Mammary epithelial cell (primary cell): ENCODE measurements at places on chromosomes 13 and 19.

GRCh38 chr19:38596057-38596981 lies 21.4 kb downstream of the MAP4K1 start:
- DNase-seq: no peak

DNA sequence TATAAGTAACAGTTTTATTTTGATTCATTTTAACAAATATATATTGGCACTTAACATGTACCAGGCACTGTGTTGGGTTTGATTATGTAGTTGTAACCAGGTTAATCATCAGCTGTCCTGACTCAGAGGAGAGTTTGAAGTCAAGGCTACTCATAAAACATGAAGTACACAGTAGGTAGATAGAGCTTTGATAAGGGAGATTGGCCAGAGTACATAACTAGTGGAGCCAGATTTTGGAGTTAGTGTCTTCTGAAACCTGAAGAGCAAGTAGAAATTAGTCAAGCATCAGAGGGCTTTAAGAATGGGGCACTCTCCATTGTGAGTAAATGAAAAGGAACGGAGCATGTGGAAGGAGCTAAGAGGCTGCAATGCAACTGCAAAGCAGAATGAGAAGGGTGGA lies 333.9 kb downstream of the RFC3 start:
- no peak for DNase-seq

GRCh38 chr13:48600374-48601364 lies 53.1 kb upstream of the CYSLTR2 start:
- DNase-seq: peak; percentile 49

GRCh38 chr19:5943045-5943444 lies 29.0 kb downstream of the CAPS start:
- no peak for DNase-seq

- DNase-seq: no peak
These were observed 96.3 kb upstream of the UBAC2 start for GRCh38 chr13:99104396-99104795.

- DNase-seq: no peak
These were observed 5.7 kb downstream of the IRGC start for GRCh38 chr19:43721469-43722048.

DNA sequence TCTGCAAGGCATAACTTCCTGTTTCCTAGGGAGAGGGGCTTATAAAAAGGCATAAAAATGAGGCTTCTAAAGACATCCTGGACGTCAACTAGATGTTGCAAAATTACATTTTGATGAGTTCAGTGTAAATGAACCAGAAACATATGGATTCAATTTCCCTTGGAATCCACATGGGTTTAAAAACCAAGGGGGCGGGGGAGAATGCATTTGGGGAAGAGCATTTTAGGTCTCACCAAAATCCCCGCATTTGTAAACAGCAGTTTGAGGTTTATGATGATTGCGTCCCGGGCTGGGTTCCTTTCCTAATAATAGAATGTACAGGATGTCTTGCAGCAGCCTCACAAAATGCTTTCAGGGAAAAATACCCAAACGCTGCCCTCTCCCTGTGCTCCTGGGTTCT lies 407.8 kb downstream of the ZNF536 start:
- DNase-seq: no peak

DNA sequence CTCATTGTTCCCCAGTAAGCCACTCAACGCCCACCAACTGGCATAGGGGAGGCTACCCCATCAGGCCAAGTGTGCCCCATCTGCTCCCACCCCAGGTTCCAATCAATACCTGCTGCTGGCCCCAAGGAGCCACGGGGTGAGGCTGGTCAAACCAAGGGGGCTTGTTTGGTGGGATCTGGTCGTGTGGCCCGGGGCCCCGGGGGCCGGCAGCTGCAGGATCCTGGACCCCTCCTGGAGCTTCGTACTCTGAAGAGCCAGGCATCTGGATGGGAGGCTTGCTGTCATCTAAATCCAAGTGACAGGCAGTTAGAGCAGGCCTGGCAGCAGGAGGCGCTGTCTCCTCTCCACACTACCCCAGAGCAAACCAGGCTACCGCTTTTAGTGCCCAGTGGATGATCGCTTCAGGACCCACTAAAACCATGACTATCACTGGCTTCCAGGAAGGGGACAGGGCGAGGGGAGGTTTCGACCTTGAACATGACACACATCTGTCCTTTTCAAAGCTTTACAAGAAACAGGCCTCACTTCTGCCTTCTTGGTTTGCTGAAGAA lies 14.2 kb downstream of the CHERP start:
- no peak for DNase-seq

DNA sequence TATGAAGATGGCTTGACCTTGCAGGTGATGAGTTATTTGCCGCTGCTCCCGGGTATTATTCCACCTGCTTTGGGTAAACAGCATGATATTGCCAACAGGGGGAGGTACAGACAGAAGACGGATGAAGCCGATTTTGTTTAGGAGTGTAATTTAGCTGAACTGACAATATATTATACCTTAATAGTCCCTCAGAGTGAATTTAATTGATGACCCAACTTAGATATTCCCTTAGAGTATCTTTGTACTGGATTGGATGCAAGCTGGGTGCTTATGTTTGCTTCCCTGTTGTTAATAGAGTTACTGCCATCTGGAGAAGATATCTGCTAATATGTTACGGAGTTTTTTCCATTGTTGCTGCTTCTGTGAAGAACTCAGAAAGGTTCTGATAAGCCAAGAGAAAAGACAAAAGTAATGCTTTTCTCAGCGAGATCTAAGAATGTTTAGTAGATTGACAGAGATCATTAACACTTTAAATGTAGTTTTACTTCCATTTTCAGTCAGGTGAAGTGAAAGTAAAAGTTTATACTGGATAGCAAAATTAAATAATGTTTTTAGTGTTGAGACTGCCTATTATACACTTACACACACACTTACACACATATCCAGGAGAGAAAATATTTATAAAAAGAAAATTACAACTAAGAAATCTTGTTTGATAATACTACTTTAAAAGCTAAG lies 2220.8 kb upstream of the PCDH20 start:
- no peak for DNase-seq

DNA sequence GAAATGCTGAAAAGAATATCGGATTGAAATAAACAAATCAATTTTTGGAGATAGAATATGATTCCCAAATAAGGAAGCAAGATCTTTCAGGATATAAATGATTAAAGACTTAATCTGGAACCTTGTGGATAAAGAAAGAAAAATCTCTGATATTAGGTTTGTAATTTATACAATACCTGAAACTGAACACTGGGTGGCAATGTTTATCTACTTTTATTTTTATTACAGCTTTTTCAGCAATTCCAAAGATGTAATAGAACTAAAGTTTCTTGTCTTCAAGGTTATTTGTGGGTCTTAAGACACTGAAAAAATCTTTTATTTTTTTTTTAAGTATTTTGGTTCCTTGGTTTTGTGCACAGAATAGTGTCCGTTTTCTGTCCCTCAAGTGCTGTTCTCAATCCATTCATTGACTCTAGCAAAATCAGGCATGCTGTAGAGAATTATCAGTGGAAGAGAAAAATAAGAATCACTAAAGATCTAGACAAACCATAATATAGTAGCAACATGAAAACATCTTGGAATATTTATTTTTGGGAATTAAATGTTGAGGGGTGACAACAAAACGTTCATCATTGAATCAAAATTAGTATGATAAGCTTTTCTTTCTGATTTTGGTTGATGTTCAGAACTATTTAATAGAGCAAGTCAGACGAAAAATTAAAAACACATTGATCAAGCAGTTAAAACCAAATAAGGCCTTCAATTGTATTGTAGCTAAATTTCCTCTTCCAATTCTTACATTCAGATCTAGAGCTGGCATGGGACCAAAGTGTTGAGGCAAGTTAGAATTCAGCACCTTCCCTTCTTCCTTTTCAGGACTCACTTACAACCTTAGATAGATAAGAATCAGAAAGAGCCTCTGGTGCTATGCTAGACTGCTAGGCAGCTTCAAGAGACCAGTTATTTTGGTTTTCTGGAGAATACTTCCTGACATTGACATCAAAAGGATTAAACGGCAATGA lies 704.4 kb upstream of the PCDH20 start:
- DNase-seq: no peak

DNA sequence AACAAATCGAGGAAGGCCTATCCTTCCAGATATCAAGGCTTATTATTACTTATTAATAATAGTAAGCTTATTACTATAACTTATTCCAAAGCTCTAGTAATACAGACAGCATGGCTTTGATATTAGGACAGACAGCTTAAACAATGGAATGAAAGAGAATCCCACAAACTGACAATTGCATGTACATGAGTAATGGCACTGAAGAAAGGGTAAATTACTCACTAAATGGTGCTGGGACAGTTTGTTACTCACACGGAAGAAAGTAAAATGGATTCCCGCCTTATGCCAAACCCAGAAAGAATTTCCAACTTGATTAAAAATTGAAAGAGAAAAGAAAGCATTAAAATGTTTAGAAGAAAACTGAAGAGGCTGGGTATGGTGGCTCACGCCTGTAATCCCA lies 60.3 kb downstream of the MIPEP start:
- DNase-seq: peak; percentile 43

- DNase-seq: no peak
These were observed 8.8 kb downstream of the RINL start for GRCh38 chr19:38869160-38869835.

DNA sequence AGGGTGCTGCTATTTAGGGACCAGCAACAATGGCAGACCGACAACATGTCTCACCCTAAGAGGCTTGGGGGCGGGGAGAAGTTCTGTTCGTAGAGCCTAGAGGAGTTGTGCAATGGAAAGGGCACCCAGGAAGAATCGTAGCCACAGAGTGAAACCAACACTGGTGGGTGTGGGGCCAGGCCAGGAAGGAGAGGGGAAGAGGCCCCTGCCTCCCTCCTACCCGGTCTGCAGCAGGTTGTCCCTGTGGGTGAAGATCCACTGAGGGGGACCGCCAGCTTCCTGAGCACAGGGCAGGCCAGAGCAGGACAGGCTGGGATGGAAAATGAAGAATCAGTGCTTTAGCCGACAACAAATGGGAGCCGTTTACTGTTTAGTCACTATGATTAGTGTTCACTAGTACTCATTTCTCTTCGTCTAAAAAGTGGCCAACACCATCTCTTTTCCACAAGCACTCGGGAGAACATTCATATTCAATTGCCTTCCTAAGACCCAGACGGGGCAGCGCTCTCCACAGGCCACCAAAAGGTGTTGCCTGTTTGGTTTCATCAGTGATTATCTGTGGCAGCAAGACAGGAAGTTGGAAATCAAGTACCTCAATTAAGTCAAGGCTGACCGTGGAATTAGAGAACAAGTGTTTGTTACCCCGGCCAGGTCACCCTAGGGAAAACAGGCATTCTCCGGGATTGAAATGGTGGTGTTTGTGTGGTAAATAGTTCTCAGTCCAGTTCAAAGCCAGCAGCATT lies 1.1 kb upstream of the ATP11A start:
- no peak for DNase-seq

- peak; percentile 68 for DNase-seq
These were observed 763 bp downstream of the POLD1 start for GRCh38 chr19:50384685-50385535.

- no peak for DNase-seq
These were observed 9.6 kb upstream of the GARRE1 start for GRCh38 chr19:34244611-34245299.

GRCh38 chr19:47797996-47798903 lies 6.1 kb downstream of the TPRX1 start:
- DNase-seq: no peak

GRCh38 chr19:1284293-1284978 lies 1.2 kb upstream of the EFNA2 start:
- DNase-seq: no peak

GRCh38 chr19:1591421-1592023 lies 1.1 kb downstream of the MBD3 start:
- DNase-seq: no peak

DNA sequence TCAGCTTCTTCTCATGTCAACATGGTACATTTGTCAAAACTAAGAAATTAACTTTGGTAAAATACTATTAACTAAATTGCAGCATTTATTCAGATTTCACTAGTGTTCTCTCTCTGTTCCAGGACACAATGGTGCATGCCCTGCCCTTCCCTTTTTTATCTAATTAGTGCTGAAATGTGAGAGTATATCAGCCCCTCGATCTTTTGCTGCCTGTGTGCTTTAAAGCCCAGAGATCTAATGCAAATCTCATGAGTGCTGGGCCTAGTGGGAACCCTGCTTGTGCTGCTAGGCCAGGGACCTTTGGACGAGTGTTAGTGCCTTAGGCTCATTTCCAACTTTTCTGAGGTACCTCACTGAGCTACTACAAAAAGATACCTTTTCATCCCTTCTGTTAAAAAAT lies 221.1 kb upstream of the EDNRB start:
- no peak for DNase-seq

- peak; percentile 57 for DNase-seq
These were observed 30.7 kb downstream of the HTR2A start for GRCh38 chr13:46866150-46866549.

DNA sequence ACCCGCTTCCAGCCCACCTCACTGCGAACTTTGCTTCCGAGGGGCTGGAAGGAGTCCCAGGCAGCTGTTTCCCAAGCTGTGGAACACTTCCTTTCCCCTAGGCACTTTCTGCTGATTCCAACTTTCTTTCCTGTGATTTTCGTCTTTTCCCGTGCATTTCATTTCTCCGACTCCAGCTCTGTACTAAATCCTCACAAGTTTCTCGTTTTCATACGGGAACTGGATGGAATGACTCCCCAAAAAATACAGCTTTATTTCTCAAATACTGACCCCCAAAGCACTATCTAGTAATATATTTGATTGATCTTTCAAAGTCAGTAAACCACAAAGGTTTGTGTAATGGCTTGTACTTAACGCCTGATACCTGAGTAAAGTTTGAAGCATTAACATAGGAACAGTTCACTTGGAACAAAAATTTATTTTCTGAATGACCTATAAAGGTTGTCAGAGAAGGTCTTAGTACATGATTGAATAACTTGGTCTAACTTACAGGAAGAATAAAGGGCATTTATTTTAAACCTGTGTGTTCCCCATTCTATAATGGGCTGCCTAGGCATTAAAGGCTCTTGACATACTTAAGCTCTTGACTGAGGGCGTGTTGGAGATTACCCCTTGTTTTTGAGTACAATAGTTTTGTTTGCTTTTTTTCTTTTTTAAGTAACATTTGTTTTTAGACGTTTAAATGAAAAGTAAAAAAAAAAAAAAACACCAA lies 1.3 kb upstream of the PCDH9 start:
- DNase-seq: no peak

DNA sequence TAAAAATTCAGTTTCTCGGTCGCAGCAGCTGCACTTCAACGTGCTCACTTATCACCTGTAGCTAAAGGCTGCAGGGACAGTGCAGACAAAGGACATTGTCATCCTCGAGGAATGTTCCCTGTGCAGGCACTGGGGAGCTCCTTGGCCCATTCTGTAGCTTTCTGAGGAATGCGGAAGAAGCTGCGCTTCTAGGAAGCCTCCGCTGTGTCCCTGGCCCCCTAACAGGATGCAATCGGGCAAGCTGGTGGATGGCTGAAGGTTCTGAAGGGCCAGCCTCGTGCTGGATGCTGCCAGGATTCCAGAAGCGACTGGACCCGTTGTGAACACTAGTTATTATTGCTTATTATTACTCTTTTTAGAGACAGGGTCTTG lies 8.1 kb downstream of the ANO8 start:
- peak; percentile 62 for DNase-seq

DNA sequence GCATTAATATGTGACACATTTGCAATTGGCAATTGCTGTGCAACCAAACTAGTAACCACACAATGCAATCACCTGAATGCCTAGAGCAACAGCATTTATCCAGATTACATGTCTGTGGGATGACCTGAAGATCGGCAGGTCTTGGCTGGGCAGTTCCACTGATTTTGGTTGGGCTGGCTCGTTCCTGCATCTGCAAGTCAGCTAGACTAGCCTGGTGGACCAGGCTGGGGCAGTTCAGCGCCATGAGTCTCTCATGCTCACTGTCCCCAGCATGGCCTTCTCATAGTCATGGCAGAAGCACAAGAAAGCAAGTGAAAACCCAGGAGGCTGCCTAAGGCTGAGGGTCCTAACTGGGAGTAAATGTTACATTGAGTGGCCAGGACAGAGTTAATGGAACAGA lies 229.1 kb upstream of the TSHZ3 start:
- DNase-seq: no peak

- DNase-seq: peak; percentile 99
These were observed at the start of gene TRIM28 for GRCh38 chr19:58543826-58544590. TRIM28 (plus strand) TSS chr19:58544064; CDS start chr19:58544758, 694 bp downstream.
